ENCODE measurements at places on chromosomes 2 and 18. TPM values are rescaled to one million over a fixed set of nuclear protein-coding genes. Genes with fewer than 3 reads are reported as not detected.
A peak's percentile ranks its signal among the peaks of the same experiment; 100 is the strongest.

- no peak for DNase-seq
These were observed 35.5 kb downstream of the QPCT start for GRCh38 chr2:37379881-37380296.

DNA sequence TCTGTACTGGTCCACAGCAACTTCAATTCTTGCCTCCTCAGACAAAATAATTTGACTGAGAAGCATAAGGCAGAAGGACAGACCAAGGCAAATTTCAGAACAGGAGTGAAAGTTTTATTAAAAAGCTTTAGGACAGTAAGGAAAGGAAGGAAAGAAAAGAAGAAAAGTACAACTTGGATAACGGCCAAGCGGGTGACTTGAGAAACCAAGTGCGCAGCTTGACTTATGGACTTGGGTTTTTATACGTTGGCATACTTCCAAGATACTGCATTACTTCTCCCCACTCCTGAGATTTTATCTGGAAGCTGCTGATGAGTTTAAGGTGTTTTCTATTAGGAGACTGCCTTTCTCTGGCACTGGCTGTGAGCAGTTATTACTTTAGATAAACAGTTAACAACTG, 64.7 kb downstream of the CCDC178 start:
- no peak for DNase-seq

DNA sequence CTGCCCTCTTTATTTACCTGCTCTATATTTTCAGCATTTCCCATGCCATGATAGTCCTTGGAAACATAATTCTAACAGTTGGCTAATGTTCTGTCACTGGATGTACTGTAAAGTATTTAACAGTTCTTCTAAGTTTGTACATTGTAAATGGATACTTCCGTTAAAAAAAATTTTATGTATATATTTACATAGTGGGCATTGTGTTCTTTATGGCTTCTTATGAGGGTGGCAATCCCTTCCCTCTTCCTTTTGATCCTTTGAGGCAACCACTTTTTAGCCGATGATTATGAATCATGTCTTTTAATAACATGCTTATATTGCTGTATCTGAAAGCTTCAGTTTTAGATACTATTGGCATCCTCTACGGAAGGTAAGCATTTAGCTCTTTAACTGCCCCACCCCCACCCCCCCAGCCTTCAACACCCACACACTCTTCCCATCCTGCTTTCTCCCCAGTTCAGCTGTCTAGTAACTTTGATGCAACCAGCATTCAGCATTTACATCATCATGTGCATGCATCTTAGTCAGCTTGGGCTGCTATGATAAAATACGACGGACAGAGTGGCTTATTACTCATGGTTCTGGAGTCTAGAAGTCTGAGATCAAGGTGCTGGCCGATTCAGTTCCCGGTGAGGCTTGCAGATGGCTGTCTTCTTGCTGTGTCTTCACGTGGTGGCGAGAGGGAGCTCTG, 21.0 kb upstream of the EDAR start:
- DNase-seq: no peak

MGAT4A gene
- not detected for polyA plus RNA-seq

- DNase-seq: peak; percentile 27
These were observed 57.8 kb upstream of the MMADHC start for GRCh38 chr2:149645391-149645790.

DNA sequence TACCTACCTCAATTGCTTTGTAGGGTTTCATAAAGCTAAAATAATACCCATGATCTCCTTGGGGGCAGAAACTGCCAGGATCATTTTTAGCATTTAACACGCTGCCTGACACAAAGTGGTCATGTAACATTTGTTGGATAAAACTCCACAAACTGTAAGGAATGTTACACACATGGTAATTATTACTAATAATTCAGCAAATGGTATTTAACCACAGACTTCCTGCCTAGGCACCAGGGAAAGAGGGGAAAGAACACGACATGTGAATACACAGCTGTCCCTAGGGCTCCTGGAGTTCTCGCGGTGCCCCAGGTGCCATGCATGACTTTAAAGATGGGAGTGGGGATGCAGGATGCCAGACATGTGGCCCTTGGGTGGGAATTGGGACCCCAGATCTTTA, 43.5 kb downstream of the ASAP2 start:
- no peak for DNase-seq

MAP3K19 gene
- polyA plus RNA-seq: not detected

- DNase-seq: no peak
These were observed 71.8 kb downstream of the SH3RF3 start for GRCh38 chr2:109200616-109201464.

DLX1 gene
- 1.4 TPM for polyA plus RNA-seq

DNA sequence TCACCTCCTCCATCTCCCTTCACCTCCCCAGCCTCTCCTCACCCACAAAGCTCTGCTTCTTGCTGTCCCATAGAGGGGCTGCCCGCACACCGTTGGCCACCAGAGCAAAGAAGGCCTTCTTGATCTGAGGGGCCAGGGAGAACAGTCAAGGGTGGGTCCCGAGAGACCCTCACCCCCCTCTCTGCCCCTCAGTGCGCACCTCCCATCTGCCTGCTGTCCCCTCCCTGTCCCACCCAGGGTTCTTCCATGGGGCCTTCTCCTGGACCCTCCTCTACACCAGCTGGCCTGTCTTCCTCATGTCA, 3.2 kb downstream of the PRKAG3 start:
- DNase-seq: no peak

GRCh38 chr2:197710424-197711042, 5.4 kb downstream of the MARS2 start:
- no peak for DNase-seq

DNA sequence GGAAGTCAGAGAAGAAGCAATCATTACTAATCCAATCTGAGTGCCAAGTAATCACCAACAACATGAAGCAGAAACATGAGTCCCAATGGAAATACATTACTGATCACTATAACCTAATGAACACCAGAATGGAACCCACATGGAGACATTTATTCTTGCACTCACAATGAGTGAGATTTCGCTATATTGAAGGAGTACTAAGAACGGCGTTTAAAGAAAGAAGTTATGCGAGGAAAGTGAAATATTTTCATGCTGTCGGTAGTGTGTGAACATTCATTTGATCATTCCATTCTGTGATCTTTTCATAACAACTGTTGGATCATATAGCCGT, 181.1 kb downstream of the IRS1 start:
- DNase-seq: no peak

DNA sequence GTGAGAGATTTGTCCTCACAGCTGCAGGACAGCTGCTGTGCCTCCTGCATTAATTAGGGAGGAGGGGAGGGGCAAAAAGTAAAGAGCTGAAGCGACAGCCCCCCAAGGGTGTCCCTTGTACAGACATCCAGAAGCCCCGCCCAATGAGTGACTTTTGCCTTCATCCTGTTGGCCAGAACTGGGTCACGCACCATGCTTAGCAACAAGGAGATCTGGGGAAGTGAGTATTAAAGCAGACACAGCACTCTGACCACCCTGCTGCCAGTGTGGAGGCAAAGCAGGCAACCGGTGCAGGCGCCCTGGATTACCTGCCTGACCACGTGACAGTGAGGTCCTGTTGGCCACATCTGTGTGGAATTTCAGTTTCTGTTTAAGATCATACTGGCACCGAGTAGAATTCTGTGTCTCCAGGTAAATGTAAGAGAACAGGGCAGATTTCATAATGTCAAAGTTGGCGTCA, 21.5 kb upstream of the BIN1 start:
- no peak for DNase-seq

DNA sequence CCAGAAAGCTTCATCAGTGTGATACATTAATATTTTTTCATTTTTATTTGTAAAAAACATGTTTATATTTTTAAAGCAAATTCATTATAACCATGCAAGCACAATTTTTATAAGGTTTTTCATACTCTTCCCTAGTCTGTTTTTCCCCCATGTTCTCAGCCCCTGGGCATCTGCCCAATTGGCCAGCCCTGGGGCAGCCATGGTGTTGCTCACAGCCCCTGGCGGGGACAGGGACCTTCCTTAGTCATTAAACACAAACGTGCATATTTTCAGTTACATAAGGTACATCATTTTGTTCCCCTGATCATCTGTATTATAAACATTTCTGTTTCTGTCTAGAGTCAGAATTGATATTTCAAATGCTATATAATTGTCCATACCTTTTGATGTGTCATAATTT, 150.0 kb downstream of the ESCO1 start:
- no peak for DNase-seq

DNA sequence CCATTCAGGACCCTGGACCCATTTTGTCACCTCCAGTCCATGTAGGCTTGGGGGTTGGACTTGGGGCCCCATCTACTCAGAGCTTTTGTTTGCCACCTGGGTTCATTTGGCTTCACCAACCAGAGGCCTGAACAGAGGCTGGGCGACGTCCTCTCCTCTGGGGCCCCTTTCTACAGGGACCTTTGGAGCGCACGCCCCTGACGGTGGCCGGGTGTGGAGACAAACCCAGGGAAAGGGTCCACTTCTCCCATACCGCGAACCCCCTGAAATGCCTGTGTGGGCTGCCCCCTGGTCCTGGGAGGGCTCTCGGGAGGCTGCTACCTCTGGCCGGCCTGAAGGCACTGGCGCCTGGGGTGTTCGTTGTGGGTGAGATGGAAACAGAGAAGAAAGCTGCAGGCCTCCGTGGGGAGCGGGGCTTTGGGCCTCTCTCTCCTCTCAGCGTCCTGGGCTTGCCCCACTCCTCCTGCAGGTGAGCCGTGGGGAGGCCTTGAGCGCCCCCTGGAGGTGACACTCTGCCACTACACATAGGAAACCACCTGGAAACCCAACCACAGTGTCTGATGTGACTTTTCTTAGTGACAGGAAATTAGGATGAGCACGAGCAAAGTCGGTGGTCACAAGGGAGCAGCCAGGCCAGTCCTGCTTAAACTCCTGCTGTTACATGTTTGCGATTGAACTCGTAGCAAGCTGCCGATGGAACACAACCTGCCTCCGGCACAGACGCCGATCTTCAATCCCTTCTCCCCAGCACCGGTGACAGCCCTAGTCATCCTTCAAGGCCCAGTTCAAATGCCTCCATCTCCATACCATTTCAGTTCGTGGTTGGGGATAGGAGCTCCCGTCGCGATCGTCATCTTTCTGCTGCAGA, 12.0 kb upstream of the NTSR2 start:
- no peak for DNase-seq

DNA sequence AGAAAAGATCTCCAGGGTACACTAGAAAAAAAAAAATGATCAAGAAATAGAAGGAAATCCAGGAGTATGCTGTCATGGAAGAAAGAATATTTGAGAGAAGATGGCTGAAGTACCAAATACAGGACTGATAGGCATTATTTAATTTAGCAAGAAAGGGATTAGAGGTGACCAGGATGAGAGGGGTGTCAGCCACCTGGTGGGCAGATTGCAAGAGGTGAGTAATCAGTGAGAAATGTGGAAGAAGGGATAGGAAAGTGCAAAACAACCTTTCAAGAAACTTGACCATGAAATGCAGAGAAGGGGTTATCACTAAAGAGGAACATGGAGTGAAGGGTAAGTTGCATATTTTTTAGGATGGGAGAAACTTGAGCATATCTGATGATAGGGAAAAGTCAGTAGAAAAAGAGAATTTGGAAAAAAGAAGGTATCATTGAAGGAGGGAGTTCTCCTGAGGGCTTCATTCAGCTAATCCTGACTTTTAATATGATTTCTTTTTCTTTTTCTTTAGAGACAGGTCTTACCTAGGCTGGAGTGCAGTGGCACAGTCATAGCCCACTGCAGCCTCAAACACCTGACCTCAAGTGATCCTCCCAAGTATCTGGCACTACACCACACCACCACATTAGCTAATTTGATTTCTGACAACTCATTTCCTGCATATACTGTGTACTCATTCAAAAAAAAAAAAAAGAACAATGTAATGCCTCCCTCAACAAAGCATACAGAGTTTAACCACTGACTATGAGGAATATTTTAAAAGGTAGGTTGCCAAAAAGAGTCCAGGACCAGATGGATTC, 101.3 kb downstream of the LRP2 start:
- DNase-seq: no peak

OR6B2 gene
- not detected for polyA plus RNA-seq

- DNase-seq: no peak
These were observed 28.5 kb downstream of the CIB4 start for GRCh38 chr2:26612522-26613240.

PRKAG3 gene
- not detected for polyA plus RNA-seq

QPCT gene
- polyA plus RNA-seq: 18.1 TPM

CYS1 gene
- polyA plus RNA-seq: 2.5 TPM

- no peak for DNase-seq
These were observed 82.5 kb upstream of the OTX1 start for GRCh38 chr2:62968168-62968567.

- DNase-seq: no peak
These were observed 265.1 kb downstream of the NEDD4L start for GRCh38 chr18:58309099-58309498.

SULT1C4 gene
- 0.05 TPM for polyA plus RNA-seq

- DNase-seq: no peak
These were observed 33.3 kb downstream of the DOCK10 start for GRCh38 chr2:225008935-225009334.

GRCh38 chr18:10804126-10804525, 278.3 kb downstream of the NAPG start:
- DNase-seq: no peak

GRCh38 chr2:100205174-100205573, 62.8 kb upstream of the AFF3 start:
- DNase-seq: no peak

DNA sequence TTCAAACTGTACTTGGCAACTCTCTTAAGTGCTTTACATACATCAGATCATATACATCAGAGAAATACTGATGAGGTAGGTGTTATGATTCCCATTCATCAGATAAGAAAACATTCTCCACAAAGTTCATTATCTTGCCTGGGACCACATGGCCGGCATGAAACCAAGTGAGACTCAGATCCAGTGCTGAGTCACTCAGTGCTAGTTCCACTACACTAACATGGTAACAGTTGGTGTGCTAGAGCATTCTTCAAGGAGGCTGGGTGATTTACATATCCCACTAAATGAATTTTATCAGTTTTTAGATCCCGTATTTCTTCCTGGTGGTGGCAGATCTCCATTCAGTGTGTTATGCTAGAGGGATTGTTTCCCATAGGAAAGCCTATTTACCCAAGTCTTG, 772.0 kb downstream of the CNTNAP5 start:
- DNase-seq: no peak

GRCh38 chr2:128596396-128597120, 277.9 kb upstream of the HS6ST1 start:
- DNase-seq: no peak

DNA sequence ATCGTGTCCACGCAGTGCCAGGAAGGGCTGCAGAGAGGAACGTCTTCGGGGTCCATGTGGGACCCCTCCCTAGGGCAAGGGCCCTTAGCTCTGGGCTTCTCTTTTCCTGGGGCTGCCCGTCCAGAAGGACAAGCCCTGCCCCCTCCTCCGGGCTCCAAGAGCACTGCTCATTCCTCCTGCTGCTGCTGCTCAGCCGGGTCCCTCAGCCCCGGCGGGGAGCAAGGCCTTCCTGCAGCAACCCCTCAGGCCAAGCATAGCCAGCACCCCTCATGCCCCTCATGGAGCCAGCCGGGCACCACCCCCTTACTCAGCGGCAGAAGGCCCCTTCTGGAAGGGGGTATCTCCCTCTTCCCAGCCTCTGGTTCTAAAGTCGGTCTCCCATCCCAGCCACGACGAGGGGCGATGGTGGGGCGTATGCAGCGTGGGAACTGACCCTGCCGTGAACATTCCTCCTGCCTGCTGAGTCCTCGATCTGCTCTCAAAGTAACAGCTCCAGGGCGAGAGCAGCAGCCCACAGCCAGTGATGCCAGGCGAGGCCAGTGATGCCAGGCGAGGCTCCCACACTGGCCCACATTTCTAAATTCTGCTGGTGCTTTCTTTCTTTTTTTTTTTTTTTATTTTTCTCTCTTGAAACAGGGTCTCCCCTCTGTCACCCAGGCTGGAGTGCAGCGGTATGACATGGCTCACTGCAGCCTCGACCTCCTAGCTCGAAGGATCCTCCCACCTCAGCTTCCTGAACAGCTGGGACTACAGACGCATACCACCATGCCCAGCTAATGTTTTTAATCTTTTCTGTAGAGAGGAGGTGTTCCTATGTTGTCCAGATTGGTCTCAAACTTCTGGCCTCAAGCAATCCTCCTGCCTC, 99.7 kb downstream of the HDAC4 start:
- DNase-seq: no peak
